GM23248 (cell line): ENCODE measurements at places on chromosomes 12 and 14. TPM values are rescaled to one million over a fixed set of nuclear protein-coding genes. Genes with fewer than 3 reads are reported as not detected.

KRT79 gene
- not detected in 2 replicates for total RNA-seq

AMN gene
- total RNA-seq, result not detected in 2 replicates

PTPRR gene
- total RNA-seq, result 0.25 and 1.2 TPM in 2 replicates

DDX23 gene
- 56.5 and 61.0 TPM in 2 replicates for total RNA-seq

FANCM gene
- 4.6 and 6.7 TPM in 2 replicates for total RNA-seq

PSME2 gene
- 38.3 and 41.4 TPM in 2 replicates for total RNA-seq

GNB3 gene
- 1.0 and 3.2 TPM in 2 replicates for total RNA-seq

PTCSC3 gene
- total RNA-seq, result not detected in 2 replicates

ALDH1L2 gene
- total RNA-seq, result 50.9 and 83.0 TPM in 2 replicates
